CD4-positive, alpha-beta T cell treated with Interleukin-4 for 1 hour (primary cell): ENCODE measurements at places on chromosomes 13 and 19.

DNA sequence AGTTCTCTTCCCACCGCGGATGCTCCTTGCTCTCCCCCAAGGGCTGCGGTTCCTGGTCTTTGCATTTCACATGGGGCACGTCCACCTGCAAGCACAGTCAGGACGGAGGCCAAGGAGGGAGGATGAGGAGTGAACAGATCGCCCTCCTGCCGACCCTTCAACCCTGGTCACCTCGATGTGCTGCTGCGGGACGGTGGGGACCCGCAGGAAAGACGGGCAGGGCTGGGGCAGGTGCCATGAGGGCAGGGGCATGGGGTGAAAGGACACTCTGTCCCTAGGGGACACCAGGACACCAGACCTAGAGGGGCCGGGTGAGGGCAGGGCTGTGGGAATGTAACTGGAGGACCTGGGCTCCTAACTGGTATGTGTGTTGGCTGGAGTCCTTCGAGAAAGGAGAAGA lies 840 bp downstream of the SYCE2 start:
- no peak for DNase-seq

DNA sequence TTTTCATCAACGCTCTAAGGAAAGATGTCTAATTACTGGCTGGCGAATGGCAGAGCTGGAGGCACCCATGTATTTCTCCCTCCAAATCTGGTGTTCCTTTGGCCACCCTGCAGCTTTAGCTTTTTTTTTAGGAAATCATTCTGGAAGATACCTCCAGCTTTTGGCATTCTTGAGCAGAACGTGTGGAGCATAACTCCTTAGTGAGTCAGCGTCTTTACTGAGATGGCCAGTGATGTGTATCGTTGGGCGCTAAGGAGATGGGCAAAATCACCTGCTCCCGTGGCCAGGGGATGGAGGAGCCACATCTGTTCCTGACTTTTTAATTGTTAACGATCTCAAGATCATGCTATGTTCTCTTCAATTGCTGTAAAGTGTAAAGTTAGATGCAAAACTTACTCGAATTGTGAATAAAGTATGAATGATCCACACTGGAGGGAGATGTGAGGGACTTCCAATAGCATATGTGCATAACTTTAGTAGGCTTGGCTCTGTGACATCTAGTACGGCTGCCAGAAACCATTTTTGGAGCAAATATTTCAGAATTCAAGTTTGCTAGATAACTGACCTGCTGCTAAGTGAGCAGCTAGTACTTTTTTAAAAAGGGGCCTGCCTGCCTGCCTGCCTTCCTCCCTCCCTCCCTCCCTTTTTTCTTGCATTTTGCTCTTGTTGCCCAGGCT lies 24.4 kb upstream of the C1QTNF9 start:
- no peak for DNase-seq

GRCh38 chr19:27792576-27793127 lies 1420.3 kb downstream of the UQCRFS1 start:
- no peak for DNase-seq

DNA sequence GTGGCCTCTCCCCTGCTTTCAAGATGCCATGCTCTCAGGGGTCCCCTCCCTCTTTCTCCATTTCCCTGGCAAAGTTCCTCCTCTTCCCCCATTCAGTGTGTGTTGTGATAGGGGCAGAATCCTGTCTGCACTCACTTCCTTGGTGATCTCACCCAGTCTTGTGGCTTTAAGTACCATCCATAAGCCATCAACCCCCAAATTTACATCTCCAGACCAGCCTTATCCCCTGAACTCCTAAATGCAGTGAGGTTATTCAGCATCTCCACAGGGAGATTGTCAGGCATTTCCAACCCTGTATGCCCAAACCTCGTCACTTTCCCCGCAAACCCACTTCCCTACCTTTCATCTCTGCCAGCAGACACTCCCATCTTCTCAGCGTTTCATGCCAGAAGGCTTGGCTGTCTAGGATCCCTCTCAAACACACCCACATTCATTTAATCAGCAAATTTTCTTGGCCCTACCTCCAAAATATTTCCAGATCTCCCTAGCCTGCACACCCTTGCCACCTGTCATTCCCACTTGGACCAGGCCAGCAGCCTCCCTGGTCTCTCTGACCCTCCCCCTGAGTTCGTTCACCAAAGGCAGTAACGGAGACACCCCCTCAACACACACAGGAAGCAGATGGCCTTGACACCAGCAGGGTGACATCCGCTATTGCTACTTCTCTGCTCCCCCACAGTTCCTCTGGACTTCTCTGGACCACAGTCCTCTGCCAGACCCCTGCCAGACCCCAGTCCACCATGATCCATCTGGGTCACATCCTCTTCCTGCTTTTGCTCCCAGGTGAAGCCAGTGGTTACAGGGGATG lies at the start of gene HCST:
Gene HCST (plus strand): TSS at position 676 of the 808 bp plus-strand sequence. CDS start 65 bp downstream, at position 741.
- peak; percentile 69 for DNase-seq

DNA sequence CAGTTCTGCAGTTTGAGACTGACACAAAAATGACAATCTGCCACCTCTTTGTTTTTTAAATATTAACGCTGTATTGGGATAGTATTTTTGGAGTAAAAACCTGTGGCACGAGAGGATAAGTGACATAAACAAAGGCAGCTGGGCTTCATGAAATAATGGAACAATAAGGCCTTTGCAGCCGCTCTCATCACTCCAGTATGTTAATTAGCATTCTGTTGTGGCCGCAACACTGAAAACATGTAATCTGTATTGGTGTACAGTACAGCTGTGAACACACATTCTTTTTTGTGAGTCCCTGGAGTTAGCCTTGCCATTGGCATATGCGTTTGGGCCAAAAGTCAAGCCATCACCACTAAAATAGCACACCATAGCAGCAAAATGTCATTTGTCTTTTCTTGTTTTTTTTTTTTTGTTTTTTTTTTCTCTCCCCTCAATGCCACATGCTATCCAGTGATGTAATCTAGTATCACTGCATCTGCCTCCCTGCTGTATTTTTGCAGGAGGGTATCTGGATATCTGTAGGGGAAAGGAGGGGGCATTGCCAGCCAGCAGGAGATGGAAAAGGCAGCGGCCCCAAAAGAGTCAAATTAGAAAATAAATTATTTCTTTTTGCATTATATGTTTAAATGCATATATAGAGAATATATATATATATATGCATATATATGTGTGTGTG lies 885 bp upstream of the ZNF536 start:
- no peak for DNase-seq

DNA sequence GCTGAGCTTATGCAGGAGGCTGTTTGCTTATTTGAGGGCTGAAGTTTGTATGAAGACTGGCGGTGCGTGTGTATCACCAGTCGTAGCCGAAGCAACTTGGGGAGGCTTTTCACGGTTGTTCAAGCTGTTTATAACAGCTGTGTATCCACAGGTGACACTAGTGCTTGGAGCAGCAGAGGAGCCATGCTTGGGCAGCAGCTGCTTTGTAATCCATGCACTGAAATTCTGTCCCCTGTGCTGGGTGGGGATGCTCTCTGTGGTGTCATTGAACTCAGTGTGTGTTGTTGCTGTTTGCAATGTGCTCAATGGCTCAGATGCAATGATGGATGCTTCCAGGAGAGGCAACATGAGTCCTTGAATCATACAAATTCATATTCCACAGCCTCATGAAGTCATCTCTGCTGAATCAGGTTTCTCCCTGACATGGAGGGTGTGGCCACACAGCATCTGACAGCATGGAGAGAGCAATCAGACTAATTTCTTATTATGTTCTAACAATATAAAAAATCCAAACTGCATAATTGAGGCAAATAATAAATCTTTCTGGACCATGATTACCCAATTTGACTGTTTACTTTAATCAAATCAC lies 18.8 kb upstream of the GTF3A start:
- DNase-seq = no peak

GRCh38 chr13:71499235-71499634 lies 367.8 kb downstream of the DACH1 start:
- no peak for DNase-seq

GRCh38 chr13:32390048-32390447 lies 37.9 kb downstream of the N4BP2L1 start:
- DNase-seq = peak; percentile 43

- no peak for DNase-seq
These were observed 21.4 kb downstream of the SIAH3 start for GRCh38 chr13:45830121-45830520.

DNA sequence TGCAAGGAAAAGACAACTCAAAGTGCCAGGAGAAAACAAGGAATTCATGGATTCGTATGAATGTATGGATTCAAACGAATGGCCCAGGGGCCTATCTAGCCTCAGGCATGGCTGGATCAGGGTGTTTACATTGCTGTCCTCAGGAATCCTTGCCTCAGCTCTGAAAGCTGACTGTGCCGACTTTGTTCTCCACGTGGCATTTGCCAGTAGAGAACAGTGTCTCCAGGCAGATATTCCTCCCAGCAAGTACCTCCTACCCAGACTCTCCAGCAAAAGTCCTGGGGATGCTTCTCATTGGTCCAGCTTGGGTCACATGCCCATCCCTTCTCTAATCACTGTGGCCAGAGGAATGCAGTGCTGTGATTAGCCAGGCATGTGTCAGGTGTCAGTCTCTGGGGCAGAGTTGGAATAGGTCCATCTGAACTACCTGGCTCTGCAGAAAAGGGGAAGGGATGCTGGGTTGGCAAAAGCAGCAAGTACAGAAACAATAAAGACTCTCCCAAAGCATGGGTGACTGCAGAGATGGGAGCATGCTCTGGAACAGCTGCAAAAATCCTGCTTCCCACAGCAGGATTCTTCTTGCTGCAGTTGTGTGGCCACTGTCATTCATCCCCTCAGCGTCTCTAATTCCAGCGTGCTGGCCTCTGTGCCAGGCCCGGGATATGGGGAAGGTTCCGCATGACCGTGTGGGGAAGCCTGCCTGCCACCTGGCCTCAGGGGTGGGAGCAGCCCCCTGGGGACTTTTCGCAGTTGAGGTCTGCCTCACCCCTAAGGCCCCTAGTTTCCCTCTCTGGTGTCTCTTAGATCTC lies 30.0 kb downstream of the CCNE1 start:
- no peak for DNase-seq

DNA sequence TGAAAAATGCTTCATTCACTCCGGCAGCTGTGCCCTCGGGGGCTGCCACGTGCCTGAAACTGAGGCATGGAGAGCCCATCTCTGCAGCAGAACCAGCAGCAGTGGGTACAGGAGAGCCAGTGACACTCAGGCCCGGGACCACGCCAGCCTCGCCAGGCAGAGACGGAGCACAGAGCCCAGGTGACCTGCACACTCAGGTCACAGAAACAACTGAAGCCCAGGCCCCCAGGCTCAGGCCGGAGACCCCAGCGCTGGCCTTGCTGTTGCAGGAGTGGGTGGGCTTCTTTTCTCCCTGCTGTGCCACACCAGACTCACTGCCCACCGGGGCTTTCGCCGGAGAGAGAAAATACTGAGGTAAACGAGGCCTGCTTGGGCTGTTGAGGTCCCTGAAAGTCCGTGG lies 117.3 kb downstream of the SOX1 start:
- no peak for DNase-seq

- no peak for DNase-seq
These were observed 10.9 kb downstream of the RFX1 start for GRCh38 chr19:13995017-13995728.

DNA sequence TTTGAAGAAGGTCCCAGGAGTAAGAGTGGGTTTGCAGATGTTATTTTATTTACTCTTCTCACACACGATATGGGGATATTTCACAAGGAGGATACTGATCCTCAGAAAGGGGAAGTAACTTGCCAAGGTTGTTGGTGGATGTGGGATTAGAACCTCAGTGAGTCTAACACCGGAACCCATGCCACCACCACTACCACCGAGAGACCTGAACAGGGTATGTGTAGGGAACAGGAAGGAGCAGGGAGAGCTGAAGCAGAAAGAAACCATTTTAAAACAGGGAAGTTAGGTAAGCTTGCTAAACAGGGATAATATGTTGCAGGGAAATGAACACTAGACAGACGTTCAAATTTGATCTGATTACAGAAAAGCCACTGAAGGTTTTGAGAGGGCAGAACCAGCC lies 11.6 kb upstream of the CEACAM3 start:
- peak; percentile 30 for DNase-seq

- DNase-seq = no peak
These were observed 5.3 kb downstream of the SBSN start for GRCh38 chr19:35522745-35523327.

- no peak for DNase-seq
These were observed 420.5 kb upstream of the KLF12 start for GRCh38 chr13:74554569-74555275.

DNA sequence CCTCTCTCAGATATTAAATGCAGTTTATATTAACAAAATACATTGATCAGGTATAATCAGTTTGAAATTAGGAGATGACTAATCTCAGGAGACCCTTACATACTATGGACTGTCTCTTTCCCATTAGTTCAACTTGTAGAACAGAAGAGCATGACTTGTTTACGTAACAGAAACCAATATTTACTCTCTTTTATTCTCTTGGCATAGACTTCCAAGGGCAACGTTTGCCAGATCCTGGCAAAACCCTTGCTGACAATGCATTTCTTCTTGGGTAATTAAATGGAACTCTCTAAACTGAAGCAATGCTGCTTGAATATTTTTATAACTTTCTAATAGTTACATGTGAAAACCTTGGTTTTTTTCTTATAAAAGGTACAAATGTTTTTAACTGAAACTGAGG lies 68.3 kb upstream of the MYO16 start:
- DNase-seq = no peak

GRCh38 chr19:51128227-51128626 lies 3.5 kb downstream of the SIGLEC9 start:
- no peak for DNase-seq

- DNase-seq = no peak
These were observed 170.3 kb upstream of the ARGLU1 start for GRCh38 chr13:106738186-106738678.

GRCh38 chr13:48954081-48954480 lies 21.6 kb upstream of the FNDC3A start:
- DNase-seq = no peak

DNA sequence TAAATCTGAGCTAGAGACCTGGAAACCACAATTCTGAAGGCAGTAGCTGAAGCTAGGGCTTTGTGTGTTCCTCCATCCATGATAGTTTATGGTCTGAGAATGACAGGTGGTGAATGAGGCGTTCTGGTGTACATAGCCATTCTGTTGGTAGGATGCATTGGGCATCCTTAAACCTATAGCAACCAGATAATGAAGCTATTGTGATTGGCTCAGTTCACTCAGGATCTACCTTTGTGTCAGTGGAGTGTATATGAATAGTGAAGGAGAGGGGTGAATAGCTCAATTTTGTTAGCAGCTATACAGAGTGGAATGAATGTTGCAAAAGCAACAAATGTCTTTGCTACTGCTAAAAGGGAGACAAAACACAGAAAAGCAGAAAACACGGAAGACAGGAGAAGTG lies 80.0 kb upstream of the PCDH20 start:
- DNase-seq = no peak

DNA sequence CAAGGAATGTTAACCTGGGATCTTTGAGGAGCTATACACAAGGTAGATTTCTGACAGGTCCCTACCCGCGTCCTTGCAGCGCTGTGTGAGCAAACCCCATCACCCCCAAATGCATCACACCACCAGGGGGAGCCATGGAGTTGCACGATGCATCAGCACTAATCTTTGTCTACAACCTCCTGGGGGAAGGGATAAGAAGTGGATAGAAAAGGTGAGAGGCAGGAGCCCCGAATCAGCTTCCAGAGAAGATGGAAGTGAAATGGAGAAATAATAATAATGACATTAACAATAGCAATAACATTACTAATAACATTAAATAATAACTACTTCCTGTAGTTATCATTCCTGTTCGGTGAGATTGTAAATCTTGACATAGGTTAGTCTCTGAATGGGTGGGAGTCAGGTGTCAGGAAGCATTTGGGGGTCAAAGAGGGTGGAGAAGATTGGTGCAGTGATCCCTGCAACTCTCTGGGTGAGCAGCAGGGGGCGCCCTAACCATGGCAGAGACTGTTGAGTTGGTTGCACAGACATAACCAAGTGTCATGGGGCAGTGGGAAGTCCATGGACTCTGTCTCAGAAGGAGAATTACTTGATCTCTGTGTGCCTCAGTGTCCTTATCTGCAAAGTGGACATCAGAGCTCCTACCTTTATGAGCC lies 16.5 kb downstream of the SIGLEC7 start:
- peak; percentile 69 for DNase-seq
